PC-9 (cell line): ENCODE measurements at places on chromosomes 11 and 22. TPM values are rescaled to one million over a fixed set of nuclear protein-coding genes. Genes with fewer than 3 reads are reported as not detected.

GRCh38 chr11:5369789-5370188 lies 13.8 kb upstream of the OR51M1 start:
- H3K36me3 ChIP-seq, result no peaks in the 10 kb centered on the region
- H3K4me3 ChIP-seq, result no peak overlapping the region
- no peak for DNase-seq
- H3K27ac ChIP-seq, result no peak overlapping the region
- H3K4me1 ChIP-seq, result no peaks in the 10 kb centered on the region

DNA sequence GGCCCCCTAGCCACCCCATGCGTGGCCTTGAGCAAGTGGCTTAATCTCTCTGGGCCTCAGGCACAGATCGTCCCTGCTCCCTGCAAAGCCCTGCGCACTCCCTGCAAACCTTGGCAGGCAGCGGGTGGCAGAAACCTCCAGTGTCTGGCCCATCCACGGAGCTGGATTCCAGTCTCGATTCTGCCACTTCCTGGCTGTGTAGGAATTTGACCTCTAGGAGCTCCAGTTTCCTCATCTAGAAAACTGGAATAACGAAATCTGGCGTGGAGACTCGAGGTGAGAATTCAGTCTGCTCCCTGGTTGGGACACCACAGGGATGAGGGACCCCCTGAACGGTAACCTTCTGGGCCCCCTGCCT lies 186.9 kb downstream of the MN1 start:
- H3K4me1 ChIP-seq, result no peaks in the 10 kb centered on the region
- no peak overlapping the region for H3K4me3 ChIP-seq
- no peak overlapping the region for H3K27ac ChIP-seq
- DNase-seq, result no peak
- no peaks in the 10 kb centered on the region for H3K36me3 ChIP-seq

Gene TMEM191C
- 4.0 TPM in 2 replicates for total RNA-seq

GRCh38 chr11:81000735-81001134 lies 1559.9 kb upstream of the TENM4 start:
- no peak overlapping the region for H3K27ac ChIP-seq
- H3K27me3 ChIP-seq, result no peaks in the 10 kb centered on the region
- no peaks in the 10 kb centered on the region for H3K4me1 ChIP-seq
- H3K36me3 ChIP-seq, result no peaks in the 10 kb centered on the region
- DNase-seq, result no peak

DNA sequence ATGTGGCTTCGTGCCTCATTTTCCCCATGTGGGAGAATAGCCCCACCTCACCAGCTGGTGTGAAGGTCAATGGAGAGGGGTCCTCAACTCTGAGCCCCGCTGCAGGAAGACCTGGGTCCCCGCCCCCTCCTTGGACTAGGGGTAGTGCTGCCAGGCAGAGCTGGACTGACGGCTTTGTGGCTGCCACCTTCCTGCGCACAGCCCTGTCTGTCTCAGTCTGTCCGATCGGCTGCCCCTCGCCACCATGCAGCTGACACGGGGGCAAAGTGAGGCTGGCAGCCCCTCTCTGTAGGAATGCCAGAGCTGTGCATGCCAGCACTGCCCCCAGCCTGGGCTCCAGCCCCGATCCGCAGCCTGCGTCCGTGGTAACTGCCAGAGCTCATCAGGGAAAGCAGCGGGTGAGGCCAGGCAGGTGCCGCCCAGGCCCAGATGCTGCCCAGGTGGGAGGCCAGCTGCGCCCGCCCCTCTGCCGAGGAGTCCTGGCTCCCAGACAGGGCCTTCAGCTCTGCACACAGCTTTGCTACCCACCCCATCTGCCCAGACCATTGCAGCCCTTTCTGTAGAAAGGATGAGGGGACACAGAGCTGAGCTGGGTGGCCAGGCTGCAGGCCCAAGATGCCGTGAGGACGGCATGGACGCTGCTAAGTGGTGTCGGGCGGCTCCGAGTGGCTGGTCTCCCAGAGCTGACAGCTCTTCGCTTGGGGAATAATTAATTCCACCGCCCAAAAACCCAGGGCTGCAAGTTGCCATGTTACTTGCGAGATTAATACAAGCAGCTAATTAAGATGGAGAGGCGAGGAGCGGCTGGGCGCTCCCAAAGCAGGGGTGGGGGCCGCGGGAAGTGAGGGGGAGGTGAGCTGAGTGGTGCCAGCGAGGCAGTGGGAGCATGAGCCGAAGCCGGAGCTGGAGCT lies 19.5 kb upstream of the FLRT1 start:
- H3K27ac ChIP-seq, result no peak overlapping the region
- H3K36me3 ChIP-seq, result no peaks in the 10 kb centered on the region
- H3K4me1 ChIP-seq, result no peaks in the 10 kb centered on the region

Gene APOL4
- total RNA-seq, result not detected in 2 replicates

DNA sequence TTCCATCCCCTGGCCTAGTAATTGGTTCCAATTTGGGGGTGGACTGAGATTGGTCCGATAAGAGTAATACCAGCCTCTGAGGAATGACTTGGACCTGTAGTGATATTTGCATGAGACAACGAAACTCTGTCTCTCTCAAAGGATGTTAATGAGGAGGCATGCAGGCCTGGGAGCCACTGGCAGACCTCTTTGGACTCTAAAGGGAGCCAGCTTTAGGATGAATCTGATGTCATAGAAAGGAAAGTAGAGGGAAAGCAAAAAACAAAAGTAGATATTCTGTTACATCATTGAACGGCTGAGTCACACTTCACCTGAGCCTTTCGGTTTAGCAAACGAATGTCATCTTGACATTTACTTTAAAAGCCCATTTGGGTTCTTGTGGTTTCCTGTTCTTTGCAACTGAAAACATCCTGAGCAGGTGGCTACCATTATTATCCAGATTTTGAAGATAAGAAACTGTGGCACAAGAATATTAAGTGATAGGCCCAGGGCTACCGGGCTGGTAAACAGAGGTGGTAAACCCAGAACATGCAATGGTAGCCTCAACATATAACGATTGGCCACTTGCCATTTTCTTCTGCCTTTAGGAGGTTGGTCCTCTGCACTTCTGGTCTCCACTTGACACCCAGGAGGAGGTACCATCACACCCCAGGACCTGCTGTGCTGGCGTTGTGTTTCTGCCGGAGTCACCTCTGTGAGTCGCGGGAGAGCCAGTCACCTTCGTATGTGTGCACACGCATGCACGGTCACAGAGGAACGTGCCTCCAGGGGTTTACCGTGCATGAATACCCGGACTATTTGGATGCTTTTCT lies 42.7 kb downstream of the RTL6 start:
- peaks cover 13% of the 10 kb centered on the region for H3K4me1 ChIP-seq
- H3K27me3 ChIP-seq, result no peaks in the 10 kb centered on the region
- peak; percentile 34 for DNase-seq
- no peak overlapping the region for H3K4me3 ChIP-seq

Gene TMPRSS6
- 0.79 and 0.88 TPM in 2 replicates for total RNA-seq
